ENCODE measurements at places on chromosomes 5 and 9.

GRCh38 chr9:121645003-121645402 lies 6.4 kb upstream of the DAB2IP start:
- DNase-seq, result no peak

DNA sequence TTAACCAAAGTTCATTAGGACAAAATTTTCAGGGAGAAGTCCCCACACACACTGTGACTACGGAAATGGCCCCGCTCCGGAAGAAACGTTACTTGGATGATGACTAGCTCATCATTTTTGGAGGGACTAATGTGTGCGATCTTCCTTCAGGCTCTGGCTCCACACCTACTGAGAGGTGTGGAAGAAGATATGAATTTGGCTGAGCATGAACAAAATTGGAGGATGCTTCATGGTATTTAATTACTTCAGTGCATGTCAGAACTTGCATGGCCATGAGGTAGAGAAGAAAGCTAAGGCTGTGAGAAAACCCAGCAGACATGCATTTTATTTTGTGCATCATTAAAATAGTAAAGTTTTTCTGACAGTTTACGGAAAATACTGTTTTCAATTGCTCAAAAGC lies 202.1 kb upstream of the TLE4 start:
- DNase-seq, result no peak

DNA sequence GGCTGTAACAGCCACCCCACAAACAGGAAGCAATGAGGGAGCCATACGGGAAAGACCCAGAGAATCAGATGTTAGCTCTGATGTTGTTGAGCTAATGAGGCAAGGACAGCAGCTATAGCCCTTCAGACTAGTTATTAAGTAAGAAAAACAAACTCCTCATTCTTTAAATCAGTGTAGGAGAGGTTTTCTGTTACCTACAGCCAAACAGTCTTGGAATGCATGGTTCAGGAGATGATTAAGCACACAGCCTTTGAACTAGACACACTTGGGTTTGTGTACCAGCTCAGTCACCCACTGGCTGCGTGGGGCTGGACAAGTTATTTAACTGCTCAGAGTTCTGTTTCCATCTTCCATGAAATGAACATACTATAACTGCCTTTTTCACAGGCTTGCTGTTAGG lies 68.1 kb downstream of the SPOCK1 start:
- no peak for DNase-seq

- DNase-seq, result no peak
These were observed 35.9 kb downstream of the HK3 start for GRCh38 chr5:176863041-176863764.

DNA sequence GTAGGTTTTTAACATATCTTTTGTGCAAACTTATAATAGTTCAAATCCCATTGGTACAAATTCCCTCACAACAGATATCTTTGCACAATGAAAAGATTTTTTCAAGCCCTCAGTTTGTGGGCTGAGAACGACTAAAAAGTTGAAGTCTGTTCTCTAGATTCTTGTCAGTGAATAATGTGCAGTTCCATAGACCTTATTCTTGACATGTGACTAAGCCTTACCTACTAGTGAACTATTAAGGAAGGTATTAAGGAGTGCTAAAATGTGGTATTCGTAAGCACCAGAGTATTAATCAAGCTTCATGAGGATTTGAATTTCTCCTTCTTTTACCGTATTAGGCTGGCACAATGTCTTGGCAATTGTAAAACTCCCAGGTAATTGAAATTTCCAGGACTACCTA lies 205.6 kb upstream of the DMRTA1 start:
- DNase-seq, result no peak

GRCh38 chr9:129485145-129485774 lies 135.6 kb downstream of the C9orf50 start:
- DNase-seq, result no peak

DNA sequence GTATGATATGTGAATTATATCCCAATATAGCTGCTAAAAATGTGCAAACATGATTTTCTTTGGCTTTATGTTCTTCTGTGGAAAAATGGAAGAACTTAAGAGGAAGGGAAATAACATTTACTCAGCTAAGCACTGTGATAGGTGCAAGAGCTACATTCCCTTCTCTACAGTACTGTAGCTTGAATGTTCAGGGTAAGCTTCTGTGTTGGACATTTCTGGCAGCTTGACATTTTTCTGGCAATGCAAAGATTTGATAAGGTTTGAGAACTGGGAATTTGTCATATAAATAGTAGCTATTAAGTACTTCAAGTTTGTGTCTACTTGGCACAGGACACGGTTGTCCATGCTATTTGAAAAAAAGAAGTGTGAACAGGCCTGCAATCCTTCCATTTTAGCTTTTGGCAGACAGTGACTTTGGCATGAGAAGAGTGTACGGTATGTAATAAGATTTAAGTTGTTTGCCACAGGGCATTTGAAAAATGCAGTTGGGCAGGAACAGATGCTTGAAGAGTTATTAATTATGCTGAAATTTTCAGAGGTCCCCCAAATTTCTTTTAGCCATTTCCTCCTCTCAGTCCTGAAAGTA lies 77.6 kb downstream of the KIF4B start:
- no peak for DNase-seq

DNA sequence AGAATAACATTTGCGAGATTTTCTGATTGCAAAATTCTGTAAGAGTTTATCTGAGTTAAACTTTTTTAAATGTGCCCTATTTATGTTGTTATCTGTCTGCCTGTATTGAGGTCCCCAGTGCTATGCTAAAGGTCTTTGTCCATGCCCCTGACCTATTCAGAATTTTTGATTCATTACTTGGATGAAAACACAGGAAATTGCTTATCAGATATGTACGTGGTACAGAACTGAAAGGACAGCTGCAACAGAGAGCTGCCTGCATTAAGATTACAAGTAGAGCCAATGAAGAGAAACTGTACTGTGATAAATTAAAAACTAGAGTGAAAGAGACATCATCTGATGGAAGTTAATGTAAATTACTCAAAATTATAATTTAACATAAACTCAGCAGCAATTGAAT lies 408.8 kb downstream of the ADGRV1 start:
- DNase-seq, result no peak

DNA sequence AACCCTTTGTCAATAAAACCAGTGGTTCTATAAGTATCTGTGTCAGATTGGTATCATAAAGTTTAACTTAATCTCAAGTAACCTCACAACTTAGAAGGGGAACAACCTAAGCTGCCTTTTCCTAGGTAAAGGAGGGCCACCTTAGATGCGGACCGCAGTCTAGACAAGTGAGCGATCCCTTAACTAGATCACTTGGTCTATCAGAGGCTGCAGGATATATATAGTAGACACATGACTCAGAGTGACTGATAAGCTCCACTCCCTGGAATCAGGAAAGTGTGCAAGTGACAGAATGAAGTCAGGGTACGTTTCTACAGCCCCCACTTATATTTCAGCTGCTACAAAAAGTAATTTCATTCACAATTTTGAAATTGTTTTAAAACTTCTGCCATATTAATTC lies 7.4 kb downstream of the REEP5 start:
- no peak for DNase-seq

DNA sequence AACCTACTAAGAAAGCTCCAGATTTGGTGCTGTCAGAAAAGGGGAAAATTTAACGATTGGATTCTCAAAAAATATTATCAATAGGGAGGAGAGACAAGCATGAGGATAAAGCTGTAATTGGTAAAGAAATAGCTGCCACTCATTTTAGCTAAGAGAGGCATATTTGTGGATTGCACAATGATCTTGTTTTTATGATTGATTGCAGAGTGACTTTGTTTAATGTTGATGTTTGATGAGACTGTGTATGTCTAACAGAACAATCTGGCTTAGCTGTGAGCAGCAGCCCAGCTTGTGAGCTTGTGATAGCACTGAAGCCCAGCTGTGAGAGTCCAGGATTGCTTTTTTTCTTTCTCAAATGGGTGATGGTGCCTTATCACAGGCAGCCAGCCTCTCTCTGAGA lies 56.4 kb downstream of the ZNF883 start:
- DNase-seq, result no peak

DNA sequence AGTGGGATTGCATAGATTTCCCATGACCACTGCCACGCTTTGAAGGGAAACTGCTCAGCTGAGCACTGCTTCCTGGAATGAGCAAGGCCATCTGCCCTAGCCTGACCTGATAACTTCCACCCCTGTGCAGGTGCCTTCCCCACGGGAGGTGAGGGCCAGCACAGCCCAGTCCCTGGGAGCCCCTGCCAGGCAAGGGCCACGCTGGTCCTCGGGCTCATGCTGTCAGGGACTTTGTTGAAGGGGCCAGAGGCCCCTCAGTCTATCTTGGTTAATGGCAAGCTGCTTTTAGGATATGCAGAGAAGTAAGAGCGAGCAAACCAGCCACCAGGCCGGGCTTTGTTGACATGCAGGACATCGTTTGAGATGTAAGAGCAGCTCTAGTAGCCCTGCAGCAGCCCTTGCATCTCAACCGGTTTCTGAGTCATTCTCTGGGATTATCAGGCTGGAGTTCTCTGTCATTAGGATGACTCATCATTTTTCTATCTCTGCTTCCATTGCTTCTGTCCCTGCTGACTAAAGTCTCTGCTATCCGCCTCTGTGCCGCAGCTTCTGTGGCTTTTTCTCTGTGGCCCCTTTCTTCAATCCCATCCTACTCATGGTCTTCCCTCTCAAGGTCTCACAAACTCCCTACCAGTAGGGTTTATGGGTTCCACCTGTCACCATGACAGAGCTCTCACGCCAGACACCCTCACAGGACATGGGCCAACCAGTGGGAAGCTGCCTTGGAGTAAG lies 30.6 kb upstream of the IQGAP2 start:
- no peak for DNase-seq

- DNase-seq, result no peak
These were observed 16.2 kb downstream of the C9orf43 start for GRCh38 chr9:113426701-113427100.

- no peak for DNase-seq
These were observed 28.9 kb upstream of the SERINC5 start for GRCh38 chr5:80284720-80285119.

DNA sequence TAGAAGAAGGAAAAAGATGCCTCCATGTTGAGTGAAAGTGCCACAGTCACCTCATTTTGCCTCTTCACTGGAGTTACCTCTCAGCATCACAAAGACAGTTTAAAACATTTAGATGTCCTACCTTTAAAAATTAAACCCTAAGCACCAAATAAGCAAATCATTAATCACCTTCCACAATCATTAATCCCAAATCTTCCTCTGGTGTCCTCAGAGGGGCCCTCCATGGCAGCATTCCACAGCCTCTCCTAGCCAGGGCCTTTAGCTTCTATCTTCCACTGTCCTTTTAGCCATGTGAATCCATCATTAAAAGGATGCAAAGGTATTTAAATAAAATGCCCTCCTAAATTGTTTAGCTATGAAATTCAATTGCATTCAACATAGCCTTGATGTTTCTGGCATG lies 310.8 kb downstream of the PDE4D start:
- no peak for DNase-seq
